ENCODE measurements at places on chromosomes 1 and 21.

DNA sequence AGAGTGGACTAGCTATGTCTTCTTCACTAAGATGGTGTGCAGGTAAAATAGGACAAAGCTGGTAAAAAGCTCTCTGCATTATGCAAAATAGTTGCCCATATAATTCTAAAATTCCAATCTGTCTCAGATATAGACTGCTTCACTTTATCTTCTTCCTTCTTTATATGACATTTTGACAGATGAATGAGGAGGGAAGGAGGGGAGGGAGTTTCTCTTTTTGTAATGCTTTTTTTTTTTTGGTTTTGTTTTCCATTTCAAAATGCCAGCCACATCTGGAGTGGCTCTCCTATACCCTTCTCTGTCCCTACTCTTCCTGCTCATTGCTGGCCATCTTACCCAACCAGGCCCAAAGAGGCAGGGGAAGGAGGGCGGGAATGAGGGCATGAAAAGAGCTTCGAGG is 24.2 kb upstream of the JUN start:
- DNase-seq = no peak

DNA sequence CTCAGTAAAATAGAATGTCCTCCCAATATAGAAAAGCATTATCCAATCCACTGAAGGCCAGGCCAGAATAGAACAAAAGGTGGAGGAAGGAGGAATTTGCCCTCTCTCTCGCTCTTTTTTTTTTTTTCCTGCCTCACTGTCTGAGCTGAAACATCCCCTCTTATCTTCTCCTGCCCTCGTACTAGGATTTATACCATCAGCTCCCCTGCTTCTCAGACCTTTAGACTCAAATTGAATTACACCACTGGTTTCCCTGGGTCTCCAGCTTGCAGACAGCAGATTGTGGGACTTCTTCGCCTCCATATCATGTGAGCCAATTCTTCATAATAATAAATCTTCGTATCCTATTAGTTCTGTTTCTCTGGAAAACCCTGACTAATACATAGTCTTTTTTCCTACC is 4.9 kb upstream of the ZMYM6 start:
- DNase-seq = no peak

GRCh38 chr1:109503935-109504334 is 5.6 kb downstream of the AMIGO1 start:
- DNase-seq = no peak

DNA sequence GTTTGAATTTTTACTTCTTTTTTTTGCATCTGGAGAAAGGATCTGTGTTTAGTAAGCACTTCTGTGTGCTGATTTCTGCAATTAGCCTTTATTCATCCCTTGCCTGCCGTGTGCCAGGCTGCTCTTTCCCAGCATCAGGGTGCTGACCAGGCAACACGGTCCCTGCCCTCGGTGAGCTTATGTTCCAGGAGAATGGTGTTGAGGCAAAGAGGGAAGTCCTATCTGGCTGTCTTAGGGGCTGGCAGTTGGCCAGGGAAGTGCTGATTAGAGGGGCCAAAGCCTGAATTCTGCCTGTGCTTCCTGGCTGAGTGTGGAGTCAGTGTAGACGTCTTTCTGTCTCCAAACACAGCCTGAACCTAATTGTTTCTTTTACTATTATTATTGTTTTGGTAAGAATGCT is 187.1 kb downstream of the CAMTA1 start:
- peak; percentile 43 for DNase-seq

- DNase-seq = no peak
Observed at GRCh38 chr1:94332952-94333351, 85.2 kb upstream of the ABCD3 start.

- no peak for DNase-seq
Observed at GRCh38 chr1:211361202-211361601, 34.6 kb downstream of the TRAF5 start.
